ENCODE measurements at places on chromosomes 13 and 19.
A peak's percentile ranks its signal among the peaks of the same experiment; 100 is the strongest.

- DNase-seq = no peak
Observed at GRCh38 chr19:3753631-3754410, 7.7 kb downstream of the APBA3 start.

- DNase-seq = no peak
Observed at GRCh38 chr19:30360376-30361106, 11.6 kb upstream of the ZNF536 start.

GRCh38 chr13:79786176-79786575 lies 305.2 kb downstream of the NDFIP2 start:
- DNase-seq = no peak

- no peak for DNase-seq
Observed at GRCh38 chr13:100495455-100495854, 93.1 kb downstream of the GGACT start.

GRCh38 chr19:1685046-1685445 lies 32.6 kb upstream of the TCF3 start:
- DNase-seq = no peak

DNA sequence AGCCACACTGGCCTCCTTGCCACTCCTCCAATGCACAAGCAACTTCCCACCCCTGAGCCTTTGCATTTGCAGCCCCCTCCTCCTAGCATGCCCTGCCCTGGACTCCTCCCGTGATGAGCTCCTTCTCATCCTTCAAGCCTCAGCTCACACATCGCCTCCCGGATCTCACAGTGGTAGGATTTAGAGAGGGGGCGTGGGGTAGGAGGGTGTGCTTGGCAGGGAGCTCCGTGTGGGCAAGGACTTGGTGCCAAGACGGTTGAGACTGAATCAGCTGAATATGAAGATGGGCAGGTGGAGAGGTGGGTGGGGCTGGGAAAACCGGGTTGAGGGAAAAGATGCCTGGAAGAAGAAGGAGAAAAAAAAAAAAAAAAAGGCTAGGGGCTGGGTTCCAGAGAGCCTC lies 48.4 kb upstream of the ZNRF4 start:
- DNase-seq = no peak

DNA sequence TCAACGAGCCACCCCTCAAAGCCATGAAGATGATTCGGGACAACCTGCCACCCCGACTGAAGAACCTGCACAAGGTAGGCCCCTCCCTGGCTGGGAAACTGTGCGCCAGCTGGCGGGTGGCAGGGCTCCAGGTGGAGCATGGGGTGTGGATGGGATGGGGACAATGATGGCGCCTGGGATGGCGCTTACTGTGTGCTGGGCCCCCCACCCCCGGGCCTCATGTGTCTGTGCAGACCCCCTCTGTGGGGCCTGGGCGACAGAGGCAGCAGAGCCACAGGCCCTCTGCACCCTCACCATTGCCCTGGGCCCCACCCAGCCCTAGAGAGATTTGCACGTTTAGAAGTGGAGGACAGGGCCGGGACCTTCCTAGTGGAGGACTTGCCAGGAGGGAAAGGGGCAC lies 19.0 kb upstream of the NCCRP1 start:
- no peak for DNase-seq

GRCh38 chr13:26831336-26831908 lies 70.8 kb upstream of the GPR12 start:
- no peak for DNase-seq

- no peak for DNase-seq
Observed at GRCh38 chr13:94210816-94211215, 268.7 kb downstream of the DCT start.

DNA sequence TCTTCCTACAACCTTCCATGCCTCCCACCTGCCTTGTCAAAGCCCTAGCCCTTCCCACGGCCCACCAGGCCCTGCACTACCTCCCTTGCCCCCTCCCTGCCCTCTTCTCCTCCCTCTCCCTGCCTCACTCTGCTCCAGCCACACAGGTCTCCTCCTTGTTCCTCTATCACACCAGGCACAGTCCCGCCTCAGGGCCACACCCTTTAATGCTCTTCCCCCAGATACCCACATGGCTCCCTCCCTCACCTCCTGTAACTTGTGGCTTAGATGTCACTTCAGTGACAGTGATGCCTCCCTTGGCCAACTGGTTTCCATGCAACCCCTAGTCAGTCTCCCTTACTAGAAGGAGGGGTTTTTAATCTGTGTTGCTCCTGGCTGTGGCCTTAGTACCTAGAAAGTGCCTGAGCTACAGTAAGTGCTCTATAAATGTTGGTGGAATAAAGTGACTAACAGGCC lies 1.3 kb downstream of the SIRT6 start:
- DNase-seq = peak; percentile 78

GRCh38 chr13:33069365-33069764 lies 53.1 kb downstream of the KL start:
- DNase-seq = no peak

DNA sequence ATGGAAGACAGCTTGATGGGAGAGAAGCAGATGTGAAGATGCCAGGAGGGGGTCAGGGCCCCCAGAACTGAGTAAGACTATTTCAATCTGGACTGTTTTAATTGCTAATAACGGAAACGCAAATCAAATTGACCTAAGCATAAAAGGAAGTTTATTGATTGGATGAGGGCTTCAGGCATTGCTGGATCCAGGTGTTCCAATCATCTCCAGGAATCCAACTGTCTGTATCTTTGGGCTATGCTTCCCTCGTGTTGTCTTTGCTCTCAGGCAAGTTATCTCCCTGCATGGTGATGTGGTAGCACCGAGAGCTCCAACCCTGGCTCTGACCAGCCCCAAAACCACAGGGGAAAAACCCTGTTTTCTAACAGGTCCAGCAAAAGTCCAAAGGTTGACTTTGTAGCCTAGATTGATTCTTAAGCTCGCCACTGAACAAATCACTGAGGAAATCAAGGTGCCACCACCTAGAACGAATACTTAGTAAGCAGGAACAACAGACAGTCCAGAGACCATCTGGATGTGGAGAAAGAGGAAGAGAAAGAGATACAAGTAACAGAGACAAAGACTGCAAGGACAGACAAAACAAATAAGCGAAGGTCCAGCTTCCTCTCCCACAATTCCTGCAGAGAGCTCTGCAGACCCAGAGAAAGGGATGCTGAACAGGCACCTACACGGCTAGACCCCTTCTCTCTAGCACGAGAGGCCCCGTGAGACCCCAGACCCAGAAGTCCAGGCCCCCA lies 1.2 kb upstream of the C19orf81 start:
- no peak for DNase-seq

- DNase-seq = no peak
Observed at GRCh38 chr13:48148454-48148853, 53.5 kb upstream of the MED4 start.

- DNase-seq = no peak
Observed at GRCh38 chr13:76632401-76633044, 253.7 kb downstream of the KCTD12 start.

DNA sequence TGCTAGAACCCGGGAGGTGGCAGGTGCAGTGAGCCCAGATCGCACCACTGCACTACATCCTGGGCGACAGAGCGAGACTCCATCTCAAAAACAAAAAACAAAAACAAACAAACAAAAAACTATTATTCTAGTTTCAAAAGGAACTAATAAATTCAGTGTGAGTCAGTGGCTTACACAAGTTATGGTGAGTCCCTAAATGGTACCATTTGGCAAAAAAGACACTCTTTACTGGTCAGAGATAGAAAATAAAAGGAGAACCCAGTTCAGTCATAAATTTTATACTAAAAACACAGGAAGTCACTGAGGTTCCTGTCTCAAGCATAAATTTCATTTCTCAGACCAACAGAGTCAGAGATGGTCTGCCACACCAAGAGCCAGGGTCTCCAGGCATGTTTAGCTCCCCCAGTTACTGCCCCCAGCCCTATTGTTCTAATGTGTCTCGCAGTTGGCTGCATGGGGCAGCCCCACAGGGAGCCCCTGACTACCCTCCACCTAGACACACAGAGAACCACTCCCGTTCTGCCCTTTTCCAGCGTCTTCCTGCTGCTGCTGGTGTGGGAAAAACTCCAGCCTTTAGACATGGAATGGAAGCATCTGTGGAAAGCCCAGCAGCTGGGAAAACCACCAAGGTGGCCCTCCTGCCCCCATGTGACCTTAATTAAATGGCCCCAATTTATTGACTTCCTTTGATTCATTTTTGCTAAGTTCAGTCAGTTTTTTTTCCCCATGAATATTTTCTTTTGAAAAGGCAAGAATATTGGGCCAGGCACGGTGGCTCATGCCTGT lies 12.2 kb downstream of the THSD1 start:
- no peak for DNase-seq

DNA sequence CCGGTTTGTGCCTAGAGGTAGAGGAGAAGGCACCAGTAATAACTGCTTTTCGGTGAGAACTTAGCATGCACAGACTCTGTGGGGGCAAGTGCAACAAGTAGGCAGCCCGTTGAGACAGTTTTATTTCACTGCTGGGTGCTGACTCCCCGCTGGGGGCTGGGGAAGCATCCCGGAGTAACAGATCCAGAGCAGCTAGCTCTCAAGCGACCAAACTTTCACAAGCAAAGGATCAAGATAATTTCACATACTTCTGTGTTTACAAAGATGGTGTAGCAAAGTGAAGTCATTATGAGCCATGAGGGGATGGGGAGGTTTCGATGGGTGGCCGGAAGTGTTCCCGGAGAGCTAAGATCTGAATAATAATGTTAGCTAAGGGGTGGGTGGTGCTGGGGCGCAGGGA lies 2.8 kb downstream of the NACC1 start:
- no peak for DNase-seq

- no peak for DNase-seq
Observed at GRCh38 chr19:14758816-14759215, 19.5 kb downstream of the ADGRE2 start.

DNA sequence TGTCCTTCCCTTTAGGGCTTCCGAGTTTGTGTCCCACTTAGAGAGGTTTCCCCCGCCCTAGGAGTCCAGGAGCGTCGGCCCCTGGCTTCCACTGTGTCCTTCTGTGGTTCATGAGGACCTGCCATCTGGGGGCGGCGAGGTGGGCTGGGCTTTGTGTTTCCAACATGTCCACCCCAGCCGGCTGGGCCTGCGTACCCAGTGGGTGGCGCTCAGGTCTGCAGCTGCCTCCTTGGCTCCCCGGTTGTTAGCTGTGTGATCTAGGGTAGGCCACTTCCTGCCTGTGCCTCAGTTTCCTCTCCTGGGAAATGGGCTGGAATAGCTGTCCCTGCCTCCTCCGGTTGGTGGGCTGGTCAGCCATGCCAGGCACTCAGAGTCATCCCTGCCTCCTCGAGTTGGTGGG lies 28.4 kb downstream of the KDM4B start:
- DNase-seq = no peak

GRCh38 chr13:110156301-110157049 lies 150.5 kb downstream of the COL4A1 start:
- no peak for DNase-seq

DNA sequence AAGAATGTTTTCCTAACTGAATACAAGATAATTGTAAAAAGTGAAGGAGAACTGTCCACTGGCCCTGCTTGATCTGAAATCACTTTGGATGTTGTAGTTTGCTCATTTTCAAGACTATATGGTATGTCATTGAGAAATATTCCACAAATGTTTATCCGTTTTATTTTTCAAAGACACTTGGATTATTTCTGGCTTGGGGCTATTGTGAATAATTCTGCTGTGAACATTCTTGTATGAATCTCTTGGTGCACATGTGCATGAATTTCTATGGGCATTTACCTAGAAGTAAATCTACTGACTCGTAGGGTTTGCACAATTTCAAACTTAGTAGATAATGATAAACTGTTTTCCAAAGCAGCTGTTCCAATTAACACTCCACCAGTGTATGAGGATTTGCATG lies 8.6 kb downstream of the RXFP2 start:
- no peak for DNase-seq

GRCh38 chr19:30665449-30665848 lies 293.3 kb downstream of the ZNF536 start:
- DNase-seq = no peak

GRCh38 chr13:63288576-63288975 lies 1872.9 kb upstream of the PCDH20 start:
- DNase-seq = no peak

DNA sequence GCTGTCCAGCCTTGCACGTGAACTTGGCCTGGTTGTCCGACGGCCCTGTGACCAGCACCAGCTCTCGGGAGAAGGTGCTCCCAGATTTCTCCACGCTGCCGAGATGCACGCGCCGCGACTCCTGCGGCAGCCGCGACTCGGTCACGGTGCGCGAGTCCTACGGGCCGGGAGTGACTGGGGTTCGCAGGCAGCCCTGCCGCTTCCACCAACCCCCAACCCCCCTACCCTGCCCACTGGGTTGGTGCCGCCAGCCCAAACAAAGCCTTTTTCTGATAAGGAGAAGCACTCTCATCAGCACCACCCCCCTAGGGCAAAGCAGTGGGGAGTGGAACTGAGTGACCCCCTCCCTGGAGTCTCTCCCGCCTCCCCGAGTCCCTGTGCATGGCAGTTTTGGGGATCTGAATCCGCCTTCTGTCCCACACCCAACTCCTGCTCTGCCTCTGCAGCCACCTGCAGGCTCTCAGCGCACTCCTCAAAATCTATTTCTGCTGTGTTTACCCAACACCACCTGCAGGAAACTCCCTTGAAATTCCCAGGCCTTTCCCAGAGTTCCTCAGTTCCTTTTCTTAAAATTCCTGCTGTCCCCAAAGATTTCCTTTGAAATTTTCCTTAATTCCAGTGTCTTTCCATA lies 6.2 kb downstream of the NPHS1 start:
- no peak for DNase-seq
